GM12891 (cell line): ENCODE measurements at places on chromosomes 2 and 18.

- DNase-seq = no peak
Observed at GRCh38 chr2:209519271-209519670, 95.4 kb downstream of the MAP2 start.

GRCh38 chr2:17052001-17052400, 386.4 kb upstream of the CYRIA start:
- no peak for DNase-seq

DNA sequence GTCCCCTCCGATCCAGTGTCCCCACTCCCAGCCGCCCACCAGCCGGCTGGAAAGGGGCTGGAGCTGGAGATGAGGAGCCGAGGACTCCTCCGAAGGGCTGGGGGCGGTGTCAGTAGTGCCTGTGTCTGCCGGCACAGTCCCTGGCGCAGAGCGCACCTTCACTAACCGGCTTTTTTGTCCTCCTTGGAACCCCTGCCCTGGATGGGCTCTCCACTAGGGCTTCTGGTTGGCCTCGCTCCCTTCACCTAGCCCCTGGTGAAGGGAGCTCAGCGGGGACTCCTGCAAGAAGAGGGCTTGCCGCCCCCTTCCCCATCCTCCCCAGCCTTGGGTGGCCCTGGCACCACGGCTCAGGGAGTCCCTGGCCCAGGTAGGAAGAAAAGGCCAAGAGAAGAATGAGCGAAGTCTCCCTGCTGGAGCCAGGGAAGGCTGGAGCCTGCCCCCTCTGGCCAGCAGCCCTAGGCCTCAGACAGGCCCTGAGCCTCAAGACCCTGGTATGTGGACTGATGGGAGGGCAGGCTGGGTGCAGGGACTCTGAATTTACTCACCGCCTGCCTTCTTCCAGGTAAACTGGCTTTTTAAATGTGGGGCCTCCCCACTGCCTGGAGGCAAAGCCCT, 570 bp upstream of the ECEL1 start:
- no peak for DNase-seq

- DNase-seq = no peak
Observed at GRCh38 chr2:66854298-66854697, 419.4 kb downstream of the MEIS1 start.

DNA sequence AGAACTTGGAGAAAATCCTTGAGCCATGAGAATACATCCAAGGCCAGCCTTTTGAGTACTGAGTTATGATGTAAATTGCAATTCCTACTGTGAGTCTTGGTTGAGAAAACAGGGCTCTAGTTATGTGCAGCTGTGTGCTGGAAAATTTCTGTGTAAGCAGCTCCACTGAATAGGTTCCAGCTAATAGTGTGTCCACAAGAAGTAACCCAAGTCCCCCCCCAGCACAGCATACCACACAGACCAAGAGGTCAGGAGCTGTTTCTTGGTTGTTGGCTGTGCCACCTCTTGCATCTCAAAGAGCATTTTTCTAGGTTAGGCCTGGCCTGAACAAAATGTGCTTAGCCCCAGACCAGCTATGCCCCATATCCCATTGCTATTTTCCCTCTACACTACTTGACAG, 36.8 kb upstream of the APCDD1 start:
- DNase-seq = no peak
